Mesothelial cell of epicardium (in vitro differentiated cells): ENCODE measurements at places on chromosomes 4 and X.

DNA sequence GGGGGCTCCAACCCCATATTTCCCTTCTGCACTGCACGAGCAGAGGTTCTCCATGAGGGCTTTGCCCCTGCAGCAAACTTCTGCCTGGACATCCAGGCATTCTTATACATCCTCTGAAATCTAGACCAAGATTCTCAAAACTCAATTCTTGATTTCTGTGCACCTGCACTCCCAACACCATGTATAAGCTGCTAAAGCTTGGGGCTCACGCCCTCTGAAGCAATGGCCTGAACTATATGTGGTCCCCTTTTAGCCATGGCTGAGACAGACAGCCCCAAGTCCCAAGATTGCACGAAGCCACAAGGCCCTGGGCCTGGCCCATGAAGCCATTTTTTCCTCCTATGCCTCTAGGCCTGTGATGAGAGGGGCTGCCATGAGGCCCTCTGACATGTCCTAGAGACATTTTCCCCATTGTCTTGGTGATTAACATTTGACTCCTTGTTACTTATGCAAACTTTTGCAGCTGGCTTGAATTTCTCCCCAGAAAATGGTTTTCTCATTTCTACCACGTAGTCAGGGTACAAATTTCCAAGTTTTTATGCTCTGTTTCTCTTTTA, 468.0 kb upstream of the SLIT2 start:
- H3K4me3 ChIP-seq: no peak overlapping the region
- H3K27ac ChIP-seq: no peak overlapping the region
- peaks cover 11% of the 10 kb centered on the region for H3K36me3 ChIP-seq
- no peaks in the 10 kb centered on the region for H3K4me1 ChIP-seq

GRCh38 chr4:99803566-99804101, 13.0 kb upstream of the DAPP1 start:
- H3K36me3 ChIP-seq: no peaks in the 10 kb centered on the region
- H3K4me1 ChIP-seq: peaks cover 8% of the 10 kb centered on the region
- H3K27ac ChIP-seq: no peak overlapping the region
- H3K4me3 ChIP-seq: no peak overlapping the region

DNA sequence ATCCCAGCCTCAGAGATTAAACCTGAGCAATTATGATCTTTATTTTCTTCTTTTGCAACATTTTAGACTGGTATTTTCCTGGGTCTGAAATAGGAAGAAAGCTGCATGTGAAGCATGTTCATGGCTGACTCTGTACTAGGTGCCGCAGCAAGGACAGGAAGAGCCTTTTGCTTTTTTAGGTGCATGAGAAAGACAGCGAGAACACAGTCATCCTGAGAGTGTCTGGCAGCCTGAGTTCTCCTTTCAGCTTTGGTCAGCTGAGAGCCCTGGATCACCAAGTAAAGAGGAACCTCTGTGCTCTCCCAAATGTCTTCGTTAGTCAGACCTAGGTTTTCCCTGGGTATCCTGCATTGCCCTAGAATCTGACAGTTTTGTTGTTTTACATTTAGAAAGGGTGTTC, 29.8 kb downstream of the FAM149A start:
- H3K4me3 ChIP-seq: no peak overlapping the region
- peaks cover 27% of the 10 kb centered on the region for H3K4me1 ChIP-seq
- no peak for DNase-seq
- no peaks in the 10 kb centered on the region for H3K27me3 ChIP-seq

DNA sequence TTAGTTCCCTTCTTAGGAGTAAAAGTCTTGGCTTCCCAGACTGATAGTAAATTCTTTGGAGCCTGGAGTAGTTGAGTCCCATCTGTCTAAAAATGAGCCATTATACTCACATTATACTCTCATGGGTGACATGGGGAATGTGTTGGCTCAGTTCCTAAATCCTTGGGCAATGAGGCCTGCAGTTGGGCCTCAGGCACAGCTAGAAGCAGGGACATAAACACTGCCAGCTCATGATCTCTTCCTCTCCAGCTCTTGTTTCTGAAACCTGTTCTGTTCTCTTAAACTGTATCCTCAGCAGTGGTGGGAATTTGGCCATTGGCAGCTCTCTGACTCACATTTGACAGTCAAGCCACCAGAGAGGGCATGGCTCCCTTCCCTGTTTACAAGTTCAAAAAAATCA, 212.5 kb downstream of the SPATA18 start:
- DNase-seq: no peak
- no peak overlapping the region for H3K4me3 ChIP-seq
- no peak overlapping the region for H3K27ac ChIP-seq
- peaks cover 34% of the 10 kb centered on the region for H3K4me1 ChIP-seq
- no peaks in the 10 kb centered on the region for H3K36me3 ChIP-seq
- no peaks in the 10 kb centered on the region for H3K27me3 ChIP-seq

DNA sequence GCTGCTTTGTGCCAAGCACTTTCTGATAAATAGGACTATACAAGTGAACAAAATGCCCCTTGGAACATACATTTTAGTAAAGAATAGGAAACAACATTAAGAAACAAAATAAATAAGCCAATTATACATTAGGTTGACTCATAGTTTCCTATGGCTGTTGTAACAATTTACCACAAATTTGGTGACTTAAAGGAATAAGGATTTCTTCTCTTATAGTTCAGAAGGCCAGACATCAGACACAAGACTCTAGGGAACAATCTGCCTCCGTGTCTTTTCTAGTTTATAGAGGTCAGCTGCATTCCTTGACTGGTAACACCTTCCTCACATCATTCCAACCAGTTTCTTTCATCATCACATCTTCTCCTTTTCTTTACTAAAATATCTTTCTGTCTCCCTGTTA, 235.9 kb upstream of the PCDH18 start:
- DNase-seq: no peak
- H3K27ac ChIP-seq: no peak overlapping the region
- H3K36me3 ChIP-seq: no peaks in the 10 kb centered on the region
- H3K27me3 ChIP-seq: no peaks in the 10 kb centered on the region
- no peaks in the 10 kb centered on the region for H3K4me1 ChIP-seq

- DNase-seq: no peak
- H3K36me3 ChIP-seq: peaks cover 8% of the 10 kb centered on the region
- no peak overlapping the region for H3K4me3 ChIP-seq
- no peak overlapping the region for H3K27ac ChIP-seq
- no peaks in the 10 kb centered on the region for H3K27me3 ChIP-seq
These were observed 215.4 kb downstream of the IL1RAPL1 start for GRCh38 chrX:28802625-28803024.

DNA sequence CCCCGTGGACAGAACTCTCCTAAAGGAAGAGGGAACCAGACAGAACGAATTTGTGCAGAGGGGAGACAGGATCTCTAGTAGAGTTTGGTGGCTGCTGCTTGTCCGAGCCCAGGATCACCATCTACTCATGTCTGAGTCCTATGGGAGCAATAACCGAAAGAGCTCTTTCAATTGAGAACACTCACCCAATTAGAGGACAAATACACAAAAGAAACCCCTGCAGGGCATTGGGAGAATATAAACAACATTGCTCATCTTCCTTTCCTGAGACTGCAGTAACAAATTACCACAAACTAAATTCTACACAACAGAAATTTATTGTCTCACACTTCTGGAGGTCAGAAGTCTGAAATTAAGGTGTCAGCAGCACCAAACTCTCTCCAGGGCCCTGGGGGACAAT, 65.6 kb downstream of the SPINK2 start:
- H3K4me1 ChIP-seq: peaks cover 44% of the 10 kb centered on the region
- H3K4me3 ChIP-seq: no peak overlapping the region
- H3K27me3 ChIP-seq: no peaks in the 10 kb centered on the region
- peaks cover 8% of the 10 kb centered on the region for H3K36me3 ChIP-seq

GRCh38 chrX:135481696-135482179, 38.7 kb upstream of the INTS6L start:
- no peak for DNase-seq
- H3K4me3 ChIP-seq: no peak overlapping the region
- H3K4me1 ChIP-seq: peaks cover 16% of the 10 kb centered on the region
- H3K27ac ChIP-seq: no peak overlapping the region
- peaks cover 4% of the 10 kb centered on the region for H3K27me3 ChIP-seq

DNA sequence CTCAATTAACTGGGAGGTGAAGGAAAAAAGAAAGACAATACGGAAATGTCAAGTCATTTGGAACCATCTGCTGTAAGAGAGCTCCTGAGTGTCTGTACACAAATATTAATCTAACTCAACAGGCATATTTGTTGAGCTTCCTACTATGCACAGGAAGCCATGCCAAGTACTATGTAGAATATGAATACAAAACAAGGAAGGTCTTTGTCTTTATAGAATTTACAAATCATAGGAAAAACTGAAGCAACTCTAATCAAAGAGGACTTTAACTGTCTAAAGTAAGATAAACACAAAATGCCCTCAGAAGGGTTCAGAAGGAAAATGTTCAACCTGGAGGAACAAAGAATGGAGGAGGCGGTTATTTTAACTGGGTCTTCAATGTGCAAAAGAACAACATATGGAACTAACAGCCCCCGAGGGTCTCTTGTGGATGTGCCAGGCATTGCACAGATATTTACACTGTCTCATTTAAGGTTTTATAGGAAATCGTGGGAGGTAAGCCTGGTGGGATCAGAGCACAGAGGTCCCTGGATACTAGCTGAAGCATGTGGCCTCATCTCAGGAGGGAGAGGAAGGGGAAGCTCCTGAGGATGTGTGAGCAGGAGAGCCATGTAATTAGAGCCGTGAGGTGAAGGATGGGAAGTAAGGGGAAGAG, 5.8 kb downstream of the FAM114A1 start:
- no peak overlapping the region for H3K4me3 ChIP-seq
- peaks cover 46% of the 10 kb centered on the region for H3K36me3 ChIP-seq
- DNase-seq: no peak

- H3K36me3 ChIP-seq: no peaks in the 10 kb centered on the region
- DNase-seq: no peak
- H3K4me3 ChIP-seq: no peak overlapping the region
These were observed 294.1 kb downstream of the STIM2 start for GRCh38 chr4:27154706-27155105.

DNA sequence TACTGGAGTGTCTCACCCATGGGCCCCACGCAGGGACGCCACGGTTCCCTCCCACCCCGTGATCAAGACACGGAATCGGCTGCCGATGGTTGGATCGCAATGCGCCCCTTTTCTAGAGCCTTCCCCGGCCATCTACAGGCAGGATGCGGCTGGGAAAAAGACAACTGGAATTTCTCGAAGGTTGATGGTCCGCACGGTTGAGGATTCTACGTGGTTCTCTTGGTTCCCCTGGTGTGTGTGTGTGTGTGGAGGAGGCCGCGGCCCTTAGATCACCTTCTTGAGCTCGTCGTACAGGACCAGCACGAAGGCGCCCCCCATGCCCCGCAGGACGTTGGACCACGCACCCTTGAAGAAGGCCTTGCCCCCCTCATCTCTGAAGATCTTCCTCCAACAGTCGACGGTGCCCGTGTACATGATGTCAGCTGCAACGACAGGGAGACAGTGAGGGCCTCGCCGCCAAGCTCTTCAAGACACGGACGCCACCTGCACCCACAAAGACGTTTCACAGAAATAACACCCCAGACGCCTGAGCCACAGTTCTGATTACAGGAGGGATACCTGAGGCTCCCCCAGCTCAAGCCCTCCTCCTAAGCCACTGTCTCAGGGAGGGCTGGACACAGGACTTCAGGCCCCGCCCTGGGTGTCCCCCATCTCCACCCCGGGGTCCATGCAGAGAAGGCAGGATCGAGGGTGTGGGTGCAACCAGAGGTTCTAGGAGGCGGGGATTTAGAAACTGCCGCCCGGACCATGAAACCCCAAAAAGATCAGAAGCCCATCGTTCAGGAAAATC, 5.4 kb downstream of the SLC25A6 start:
- H3K27ac ChIP-seq: no peak overlapping the region
- H3K4me1 ChIP-seq: peaks cover 17% of the 10 kb centered on the region
- no peak for DNase-seq
- H3K4me3 ChIP-seq: no peak overlapping the region
- H3K27me3 ChIP-seq: no peaks in the 10 kb centered on the region

DNA sequence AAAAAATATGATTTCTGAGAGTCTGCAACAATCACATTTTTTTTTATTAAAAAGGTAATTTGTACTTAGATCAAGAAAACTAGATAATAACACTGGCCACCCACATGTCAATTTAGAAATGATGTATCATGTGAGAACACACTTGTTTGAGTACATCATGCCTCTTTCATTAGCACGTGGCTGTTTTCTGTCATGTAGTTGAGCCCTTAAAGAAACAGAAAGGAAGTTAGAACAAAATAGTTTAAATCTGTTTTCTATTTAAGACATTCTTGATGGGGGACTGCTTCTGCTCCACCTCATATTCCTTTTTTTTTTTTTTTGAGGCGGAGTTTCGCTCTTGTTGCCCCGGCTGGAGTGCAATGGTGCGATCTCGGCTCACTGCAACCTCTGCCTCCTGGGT, 207.5 kb downstream of the NSUN7 start:
- no peak overlapping the region for H3K4me3 ChIP-seq
- H3K27me3 ChIP-seq: no peaks in the 10 kb centered on the region
- no peak for DNase-seq

DNA sequence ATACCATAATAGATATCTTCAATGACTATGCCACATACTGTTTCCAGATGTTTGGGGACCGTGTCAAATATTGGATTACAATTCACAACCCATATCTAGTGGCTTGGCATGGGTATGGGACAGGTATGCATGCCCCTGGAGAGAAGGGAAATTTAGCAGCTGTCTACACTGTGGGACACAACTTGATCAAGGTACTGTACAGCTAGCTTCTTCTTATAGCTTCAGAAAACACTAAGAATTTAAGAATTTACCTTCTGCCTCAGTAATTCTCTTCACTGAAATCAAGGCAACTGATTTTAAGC, 805 bp downstream of the KLB start:
- no peak overlapping the region for H3K27ac ChIP-seq
- no peak overlapping the region for H3K4me3 ChIP-seq
- no peaks in the 10 kb centered on the region for H3K27me3 ChIP-seq
- no peak for DNase-seq
- H3K36me3 ChIP-seq: no peaks in the 10 kb centered on the region

GRCh38 chr4:182749667-182750167, 167.5 kb downstream of the DCTD start:
- peaks cover 30% of the 10 kb centered on the region for H3K36me3 ChIP-seq
- no peak for DNase-seq
- H3K27me3 ChIP-seq: no peaks in the 10 kb centered on the region
- no peak overlapping the region for H3K4me3 ChIP-seq
